CD14-positive monocyte (primary cell): ENCODE measurements at places on chromosomes 12 and 14.
A peak's percentile ranks its signal among the peaks of the same experiment; 100 is the strongest.

GRCh38 chr14:73358187-73358586, 100.2 kb downstream of the NUMB start:
- no peak for DNase-seq

DNA sequence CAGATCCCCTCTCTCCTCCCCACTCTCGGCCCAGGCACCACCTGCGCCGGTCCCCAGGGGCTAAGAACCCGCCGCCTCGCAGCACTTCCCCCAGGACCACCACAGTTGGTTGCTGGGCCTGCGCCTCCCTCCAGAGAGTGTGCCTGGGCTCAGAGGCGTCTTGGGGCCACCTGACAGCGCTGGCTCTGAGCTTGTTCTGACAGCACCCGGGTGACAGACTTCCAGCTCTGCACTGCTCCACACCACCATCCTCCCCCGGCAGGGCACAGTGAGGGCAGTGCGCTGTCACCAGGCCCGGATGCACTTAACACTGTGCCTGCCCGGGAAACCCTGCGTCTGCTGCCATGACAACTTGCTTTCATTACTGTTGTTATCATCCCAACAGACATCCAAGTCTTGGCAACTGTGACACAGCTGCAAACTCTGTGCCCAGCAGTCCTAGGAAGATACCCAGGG, 6.6 kb downstream of the BRF1 start:
- peak; percentile 11 for DNase-seq

GRCh38 chr14:92538412-92538985, 24.9 kb downstream of the RIN3 start:
- no peak for DNase-seq

- DNase-seq, result no peak
These were observed 60.0 kb downstream of the LIN52 start for GRCh38 chr14:74144789-74145188.

GRCh38 chr14:100494645-100495044, 92.6 kb downstream of the BEGAIN start:
- no peak for DNase-seq

DNA sequence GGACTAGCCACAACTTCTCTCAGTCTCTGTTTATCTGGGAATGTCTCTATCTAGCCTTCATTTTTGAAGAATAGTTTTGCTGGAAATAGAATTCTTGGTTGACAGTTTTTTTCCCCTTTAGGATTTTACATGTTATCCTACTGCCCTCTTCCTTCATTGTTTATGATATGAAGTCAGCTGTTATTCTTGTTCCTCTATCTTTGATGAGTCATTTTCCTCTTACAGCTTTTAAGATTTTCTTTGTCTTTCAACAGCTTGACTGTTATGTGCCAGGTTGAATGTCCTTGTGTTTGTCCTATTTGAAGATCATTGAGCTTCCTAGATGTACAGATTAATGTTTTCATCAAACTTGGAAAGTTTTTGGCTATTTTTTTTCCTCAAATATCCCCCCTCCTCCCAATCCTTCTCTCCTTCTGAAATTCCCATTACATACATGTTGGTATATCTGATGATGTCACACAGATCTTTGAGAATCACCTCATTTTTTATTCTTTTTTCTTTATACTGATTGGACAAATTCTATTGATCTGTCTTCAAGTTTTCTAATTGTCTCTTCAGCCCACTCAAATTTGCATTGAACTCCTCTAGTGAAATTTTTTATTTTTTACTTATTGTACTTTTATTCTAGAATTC, 4.5 kb upstream of the GOLGA5 start:
- DNase-seq, result no peak

DNA sequence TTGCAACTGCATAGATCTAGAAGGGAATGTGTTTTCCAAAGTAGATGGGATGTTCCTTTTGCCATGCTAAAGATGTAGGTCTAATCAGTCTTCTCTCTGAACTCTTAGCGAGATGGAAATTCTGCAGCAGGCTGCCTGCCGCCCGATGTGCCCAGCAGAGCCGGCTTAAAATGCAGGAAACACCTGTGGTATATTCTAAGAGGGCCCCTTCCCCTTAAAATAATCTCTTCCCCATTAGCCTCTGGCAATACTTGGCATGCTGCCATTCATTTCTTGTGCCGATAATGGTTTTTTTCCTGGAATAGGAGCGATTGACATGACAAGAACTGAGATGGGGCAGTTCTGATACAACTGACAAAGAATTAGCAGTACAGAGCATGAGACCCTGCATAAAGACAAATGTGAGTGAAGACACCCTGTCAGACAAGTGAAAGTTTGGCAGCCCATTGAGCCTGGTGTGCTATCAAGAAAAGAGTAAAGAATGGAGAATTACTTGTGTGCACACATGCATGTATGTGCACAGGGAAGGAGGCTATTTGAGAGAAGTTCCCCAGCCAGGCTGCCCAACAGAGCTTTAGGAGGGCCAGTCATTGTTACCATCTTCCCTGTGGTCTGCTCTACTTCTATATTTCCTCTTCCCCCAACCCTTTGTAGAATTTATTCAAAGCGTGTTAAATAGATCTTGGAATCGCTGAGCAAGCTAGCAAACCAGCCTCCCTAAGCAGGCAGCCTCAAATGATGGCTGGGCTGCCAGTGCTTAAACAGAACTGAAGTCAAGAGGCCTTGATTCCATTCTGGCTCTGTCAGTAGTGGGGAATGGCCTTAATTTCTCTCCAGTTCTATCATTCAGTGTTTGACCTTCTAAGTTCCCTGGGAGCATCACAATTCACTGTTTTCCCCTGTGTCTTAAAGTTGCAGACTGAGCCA, 29.6 kb upstream of the NTF3 start:
- no peak for DNase-seq

DNA sequence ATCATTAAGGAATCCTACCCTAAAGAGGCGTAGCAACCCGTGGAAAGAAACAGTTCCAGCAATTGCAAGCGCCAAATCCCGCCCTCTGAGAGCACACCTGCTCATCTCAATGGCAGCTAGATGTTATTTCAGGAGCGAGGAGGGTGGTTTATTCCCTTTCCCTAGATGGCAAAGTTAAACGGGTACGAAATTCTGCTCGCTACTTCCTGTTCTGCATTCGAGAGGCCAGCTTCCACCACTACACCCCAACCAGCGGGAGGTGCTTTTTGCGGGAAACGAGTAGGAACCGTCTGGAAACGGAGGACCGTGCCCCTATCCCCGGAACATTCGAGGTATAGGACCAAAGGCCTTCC, 536 bp downstream of the VPS29 start:
- peak; percentile 51 for DNase-seq

GRCh38 chr12:389142-390096, at the start of gene KDM5A:
TSS of gene KDM5A (minus strand) at chr12:389320. CDS start at chr12:389091, 229 bp downstream.
- DNase-seq, result peak; percentile 91

DNA sequence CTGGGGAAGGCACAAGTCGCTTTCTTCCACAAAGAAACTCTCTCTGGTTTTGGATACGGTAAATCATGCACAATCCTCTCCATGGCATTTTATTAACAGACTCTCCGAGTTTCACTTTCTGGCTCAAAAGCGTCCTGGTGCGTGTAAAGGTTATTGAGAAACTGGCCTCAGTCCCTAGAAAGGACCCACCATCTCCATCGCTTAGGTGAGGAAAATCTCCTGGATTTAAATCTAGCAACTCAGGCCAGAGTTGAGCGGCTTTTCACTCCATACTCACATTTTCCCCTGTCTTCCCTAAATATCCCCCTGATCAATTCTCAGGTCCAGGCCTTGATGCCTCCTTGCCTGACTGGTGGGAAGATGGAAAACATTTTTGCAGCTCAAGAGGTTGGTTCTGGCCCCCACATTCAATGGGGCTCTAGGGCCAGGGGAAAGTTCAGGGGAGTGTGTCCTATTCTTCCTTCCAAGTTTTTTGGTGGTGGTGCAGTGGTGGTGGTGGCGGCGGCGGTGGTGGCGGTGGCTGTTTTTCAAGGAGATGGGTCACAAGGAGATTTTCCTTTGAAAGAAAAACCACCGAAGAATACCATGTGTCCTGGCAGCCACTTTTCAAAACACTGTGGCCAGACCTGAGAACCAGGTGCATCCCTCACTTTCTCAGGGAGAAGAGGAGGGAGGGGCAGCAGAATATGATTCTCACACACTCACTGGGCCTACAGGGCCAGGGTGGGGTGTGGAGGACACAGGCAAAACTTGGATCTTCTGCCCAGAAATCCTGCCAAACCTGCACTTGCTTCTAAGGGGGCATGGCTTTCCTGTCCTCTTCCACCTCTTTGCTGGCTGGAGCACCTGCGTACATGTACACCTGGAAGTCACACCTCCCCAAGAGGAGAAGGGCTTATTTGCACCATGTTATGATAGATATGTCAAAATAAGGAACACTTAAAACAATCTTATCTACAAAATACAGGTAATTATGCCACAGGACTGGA, 46.7 kb upstream of the PNMA1 start:
- no peak for DNase-seq

DNA sequence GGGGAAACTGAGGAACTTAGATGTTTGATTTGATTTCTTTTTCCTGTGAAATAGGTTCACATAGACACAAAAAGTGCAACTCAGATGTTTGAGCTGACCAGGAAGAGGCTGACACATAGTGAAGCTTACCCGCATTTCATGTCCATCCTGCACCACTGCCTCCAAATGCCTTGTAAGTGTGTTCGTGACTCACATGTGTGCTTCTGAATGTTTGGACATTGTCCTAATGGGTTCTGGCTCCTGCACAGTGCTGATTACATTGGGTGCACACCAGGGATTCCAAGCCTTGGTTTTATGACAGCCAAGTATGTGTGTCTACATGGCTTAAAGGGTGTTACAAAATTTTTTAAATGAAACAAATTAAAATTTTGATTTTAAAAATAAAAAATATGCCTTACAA, 137.4 kb downstream of the DAAM1 start:
- no peak for DNase-seq

- no peak for DNase-seq
These were observed 1.6 kb downstream of the CISTR start for GRCh38 chr12:53749986-53750811.

DNA sequence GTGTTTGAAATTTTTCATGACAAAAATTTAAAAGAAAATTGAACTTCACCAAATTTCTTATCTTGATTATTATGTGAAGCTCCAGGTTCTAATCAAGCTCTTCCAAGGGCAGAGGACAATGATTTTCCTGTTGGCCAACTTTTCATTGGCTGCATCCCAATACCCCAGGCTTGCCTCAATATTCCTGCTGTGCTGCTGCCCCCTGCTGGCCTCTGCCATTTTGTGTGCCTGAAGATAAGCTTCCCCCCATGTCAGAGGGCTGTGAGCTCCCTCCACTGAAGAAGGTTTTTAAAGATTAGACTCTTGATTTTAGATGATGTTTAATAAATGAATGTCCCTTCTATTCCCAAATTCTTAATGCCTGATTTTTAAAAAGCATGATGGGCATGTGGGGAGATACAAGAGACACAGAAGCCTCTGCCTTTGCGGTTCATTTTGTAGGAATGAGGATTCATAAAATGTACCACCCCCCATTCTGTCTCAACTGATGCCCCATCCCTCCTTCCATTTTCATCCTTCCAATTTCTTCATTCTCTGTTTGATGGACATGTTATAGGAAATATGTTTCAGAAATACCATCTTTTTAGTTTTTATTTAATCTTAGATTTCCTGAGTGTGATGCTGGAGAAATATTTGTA, 76.7 kb upstream of the RGS6 start:
- no peak for DNase-seq

DNA sequence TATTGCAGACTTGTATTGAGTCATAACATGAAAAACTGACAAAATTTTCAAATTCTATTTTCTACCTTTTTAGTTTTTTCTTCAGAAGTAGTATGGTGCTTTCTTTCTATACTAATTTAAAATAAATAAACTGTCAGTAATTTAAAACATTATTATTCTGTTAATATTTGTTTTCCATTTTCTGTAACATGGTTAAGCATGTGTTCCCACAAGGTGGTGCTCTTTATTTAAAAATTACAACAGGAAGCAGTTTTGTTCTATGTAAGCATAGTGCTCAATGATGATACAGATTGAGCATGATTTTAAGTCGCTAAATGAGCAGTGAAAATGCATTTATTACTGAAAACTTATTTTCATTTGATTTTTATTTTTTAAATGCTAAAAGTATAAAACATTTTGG, 114.6 kb downstream of the PPFIA2 start:
- DNase-seq, result peak; percentile 30

DNA sequence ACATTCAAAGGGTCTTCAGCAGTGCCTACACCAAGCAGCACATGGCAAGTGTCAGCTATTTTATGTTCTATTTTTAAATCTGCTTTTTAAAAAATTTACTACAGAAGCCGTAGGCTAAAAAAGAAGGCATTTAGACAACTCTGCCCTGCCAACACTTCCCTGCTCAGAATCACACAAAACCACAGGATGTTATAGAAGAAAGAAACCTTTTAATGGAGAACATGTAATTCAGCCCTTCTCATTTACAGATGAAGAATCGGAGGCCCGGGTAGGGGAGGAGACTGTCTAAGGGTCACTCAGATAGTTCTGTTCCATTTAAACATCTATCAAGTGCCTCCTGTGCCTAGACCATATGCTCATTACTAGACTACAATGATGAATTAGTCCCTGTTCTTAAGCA, 171.8 kb upstream of the NTF3 start:
- DNase-seq, result no peak

DNA sequence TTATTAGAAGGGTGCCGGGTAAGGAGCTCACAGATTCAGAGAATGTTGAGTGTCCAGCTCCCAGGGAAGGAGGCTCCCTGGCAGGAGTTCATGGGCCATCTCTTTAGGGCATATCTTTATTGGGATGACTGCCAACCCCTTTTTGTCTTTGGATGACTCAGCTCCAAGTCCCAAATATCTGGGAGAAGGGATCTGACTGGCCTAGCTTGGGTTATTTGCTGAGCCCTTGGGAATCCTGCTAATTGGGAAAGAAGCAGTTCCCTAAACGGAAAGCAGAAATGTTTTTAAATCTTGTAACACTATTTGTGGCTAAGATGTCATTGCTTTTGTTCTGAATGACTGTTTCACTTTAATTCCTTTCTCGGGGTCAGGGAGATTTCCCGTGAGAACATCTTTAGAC, 12.6 kb downstream of the DDX55 start:
- no peak for DNase-seq

DNA sequence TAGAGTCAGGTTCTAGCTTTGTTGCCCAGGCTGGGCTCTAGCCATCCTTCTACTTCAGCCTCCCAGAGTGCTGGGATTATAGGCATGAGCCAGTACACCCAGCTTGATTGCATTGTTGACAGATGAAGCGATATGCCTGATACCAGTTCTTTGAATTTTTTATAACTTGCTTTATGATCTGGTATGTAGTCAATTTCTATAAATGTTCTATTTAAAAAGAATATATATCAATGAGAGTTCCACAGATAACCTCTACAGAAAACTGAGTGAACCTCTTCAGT, 99.8 kb downstream of the DIP2B start:
- DNase-seq, result no peak

DNA sequence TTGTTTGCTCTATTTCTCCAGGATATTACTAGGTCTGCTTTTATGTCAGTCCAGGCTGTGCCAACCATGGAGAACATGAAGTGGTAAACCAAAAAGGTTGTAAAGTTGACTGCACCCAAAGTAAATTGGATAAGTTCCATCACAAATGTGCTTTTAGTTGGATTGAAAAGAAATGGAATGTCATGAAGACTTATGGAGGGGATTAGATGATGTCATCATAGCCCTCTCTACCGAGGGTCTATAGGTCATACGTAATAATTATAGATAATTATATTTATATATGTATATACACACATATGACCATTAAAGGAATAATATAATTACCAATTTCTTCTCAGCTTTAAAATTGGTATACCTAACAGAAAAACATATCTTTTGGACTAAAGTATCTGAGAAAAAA, 714.9 kb downstream of the NOVA1 start:
- no peak for DNase-seq

GRCh38 chr12:50302686-50303085, 19.4 kb upstream of the LIMA1 start:
- DNase-seq, result no peak

GRCh38 chr14:101108579-101109346, 205.2 kb upstream of the RTL1 start:
- no peak for DNase-seq

- DNase-seq, result no peak
These were observed 12.9 kb downstream of the HECTD1 start for GRCh38 chr14:31194661-31195060.
